T-helper 9 cell (primary cell): ENCODE measurements at places on chromosomes 2 and 18.

DNA sequence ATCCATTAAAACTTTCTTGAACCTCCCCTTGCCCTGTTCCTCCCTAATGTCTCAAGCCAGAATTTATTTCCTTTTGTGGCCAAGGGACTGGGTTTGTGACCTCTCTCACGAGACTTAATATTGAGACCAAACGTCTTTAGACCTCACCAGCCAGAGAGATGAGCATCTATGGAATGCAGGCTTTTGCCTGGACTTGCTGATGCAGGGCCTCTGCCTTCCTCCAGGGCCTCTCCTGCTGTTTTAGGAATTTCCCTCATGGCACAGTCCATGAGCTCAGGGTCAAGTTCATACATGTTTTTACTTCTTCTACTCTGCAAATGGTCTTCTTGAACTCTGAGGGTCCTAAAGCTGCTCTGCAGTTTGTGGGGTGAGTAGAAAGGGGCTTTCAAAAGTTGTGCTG, 22.3 kb downstream of the IL1B start:
- no peak for DNase-seq

GRCh38 chr2:141329964-141330363, 800.9 kb downstream of the LRP1B start:
- no peak for DNase-seq

GRCh38 chr2:97781981-97782380, 68.6 kb downstream of the ZAP70 start:
- DNase-seq: no peak

GRCh38 chr2:176614930-176615329, 345.7 kb downstream of the MTX2 start:
- DNase-seq: no peak

- DNase-seq: no peak
Observed at GRCh38 chr2:107428781-107429180, 397.9 kb upstream of the RGPD4 start.

DNA sequence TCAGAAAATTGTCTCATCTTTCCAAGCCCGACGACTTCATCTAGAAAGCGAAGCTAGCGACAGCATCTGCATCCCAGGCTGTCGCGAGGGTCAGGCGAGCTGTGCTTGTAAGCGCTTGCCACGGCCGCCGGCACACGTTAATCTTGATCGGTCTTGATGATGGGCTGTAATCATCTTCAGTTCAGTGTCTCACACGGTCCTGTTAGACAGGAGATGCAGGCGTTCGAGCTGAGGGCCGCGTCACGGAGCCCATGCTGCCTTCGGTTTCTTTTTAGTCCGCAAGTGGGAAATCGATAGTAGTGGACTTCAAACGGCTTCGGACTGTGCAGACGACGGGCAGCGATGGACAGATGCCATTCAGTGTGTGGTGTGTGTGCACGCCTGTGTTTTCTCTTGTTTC, 43.6 kb downstream of the ADI1 start:
- DNase-seq: no peak

DNA sequence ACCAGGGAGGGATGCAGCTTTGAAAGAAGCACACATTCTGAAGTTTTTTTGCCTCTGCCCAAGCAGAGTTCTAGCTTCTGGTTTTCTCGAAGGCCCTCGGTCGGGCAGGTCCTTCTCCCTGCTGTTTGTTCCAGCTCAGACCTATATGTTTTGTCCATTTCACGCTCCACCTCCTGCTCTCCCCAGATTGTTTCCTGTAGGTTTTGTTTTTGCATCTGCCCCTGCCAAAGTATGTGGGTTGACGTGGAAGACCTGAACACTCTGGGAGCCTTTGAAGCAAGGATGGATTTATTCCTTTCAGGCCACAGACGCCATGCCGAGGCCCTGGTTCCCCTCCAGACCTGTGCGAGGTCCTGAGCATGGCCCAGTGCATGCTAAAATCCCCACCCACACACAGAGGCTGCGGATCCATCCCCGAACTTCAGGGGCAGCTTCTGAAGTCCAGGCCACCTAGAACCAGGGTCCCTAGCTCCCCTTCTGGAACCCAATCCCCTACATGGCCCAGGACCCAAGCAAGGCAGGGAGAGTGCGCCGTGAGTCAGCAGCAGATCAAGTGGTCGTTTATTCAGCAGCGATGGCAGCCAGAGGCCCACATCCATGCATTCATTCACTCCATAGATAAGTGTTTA, 205.4 kb downstream of the KLHL29 start:
- DNase-seq: no peak

DNA sequence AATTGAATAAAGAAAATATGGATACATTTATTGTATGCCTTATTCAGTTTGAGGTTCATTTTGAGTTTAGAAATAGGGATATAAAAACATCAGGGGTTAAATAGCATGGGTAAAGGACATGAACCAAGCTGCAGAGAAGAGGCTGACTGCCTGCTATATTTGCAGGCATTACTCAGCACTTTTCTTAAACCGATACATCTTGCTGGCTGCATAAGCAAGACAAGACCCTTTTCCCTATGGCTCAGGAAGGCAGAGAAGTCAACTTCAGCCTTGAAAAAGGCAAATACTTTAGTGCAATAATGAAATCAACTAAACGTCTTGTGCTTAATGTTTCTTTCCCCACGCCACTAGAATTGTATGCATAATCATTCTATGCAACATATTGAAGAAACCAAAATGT, 36.4 kb downstream of the SCN1A start:
- DNase-seq: no peak

- DNase-seq: no peak
Observed at GRCh38 chr2:38113981-38114708, 38.2 kb upstream of the CYP1B1 start.

- DNase-seq: no peak
Observed at GRCh38 chr2:28906376-28906775, 11.9 kb downstream of the WDR43 start.

DNA sequence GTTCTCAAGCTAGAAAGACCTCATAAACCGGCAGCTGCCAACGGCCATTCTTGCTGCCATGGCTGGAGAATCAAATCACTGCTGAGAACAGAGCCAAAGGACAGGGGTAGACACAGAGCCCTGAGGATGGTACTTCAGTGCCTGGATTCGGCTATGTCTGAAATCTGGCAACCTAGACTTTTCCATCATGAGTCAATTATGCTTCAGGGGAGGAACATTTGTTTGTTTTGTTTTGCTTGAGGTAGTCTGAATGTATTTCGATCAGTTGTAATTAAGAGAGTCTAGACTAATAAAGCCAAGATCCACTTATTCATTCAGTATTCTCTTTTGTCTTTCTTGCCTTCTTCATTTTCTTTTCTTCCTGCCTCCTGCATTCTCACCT, 122.8 kb upstream of the SH3BP4 start:
- DNase-seq: no peak

- no peak for DNase-seq
Observed at GRCh38 chr2:161067846-161068350, 92.3 kb upstream of the TANK start.

- no peak for DNase-seq
Observed at GRCh38 chr2:174683392-174683759, 80.9 kb downstream of the CHRNA1 start.

DNA sequence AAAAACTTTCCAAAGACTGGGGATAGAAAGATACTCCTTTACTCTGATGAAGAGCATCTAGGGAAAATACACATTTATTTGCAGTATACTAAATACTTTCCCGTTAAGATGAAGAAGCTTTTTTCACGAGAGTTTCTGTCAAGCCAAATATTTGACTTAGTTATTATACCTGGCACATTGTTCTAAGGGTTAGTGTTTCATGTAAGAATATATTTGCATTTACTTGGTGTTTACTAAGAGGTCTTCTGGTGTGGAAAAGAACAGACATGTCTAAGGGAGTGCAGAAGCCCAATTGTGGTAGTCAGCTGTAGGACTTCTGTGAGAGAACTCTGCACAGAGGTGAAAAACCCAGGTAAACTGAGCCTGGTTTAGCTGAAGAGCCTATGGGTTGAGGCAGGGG, 457.6 kb upstream of the SOX11 start:
- no peak for DNase-seq

- no peak for DNase-seq
Observed at GRCh38 chr2:240881913-240882312, 13.3 kb downstream of the AGXT start.

GRCh38 chr2:187424146-187424545, 23.9 kb downstream of the CALCRL start:
- DNase-seq: no peak

DNA sequence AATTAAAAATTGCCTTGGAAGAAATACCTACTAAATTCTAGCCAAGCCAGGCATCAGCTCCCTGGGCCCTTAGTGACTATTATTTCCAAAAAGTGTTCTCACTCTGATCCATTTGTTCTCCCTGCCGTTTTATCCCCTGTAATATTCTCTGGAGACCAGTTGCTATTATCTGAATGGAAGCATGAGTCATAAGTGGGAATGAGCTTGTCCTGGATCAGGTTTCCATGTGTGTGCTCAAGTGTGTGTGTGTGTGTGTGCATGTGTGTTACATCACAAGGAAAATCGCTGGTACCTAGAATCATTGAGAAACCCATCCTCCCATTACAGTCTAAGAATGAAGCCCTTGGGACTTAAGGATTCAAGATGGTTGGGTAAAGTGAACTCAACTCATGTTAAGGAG, 130.3 kb upstream of the CXCR4 start:
- no peak for DNase-seq

DNA sequence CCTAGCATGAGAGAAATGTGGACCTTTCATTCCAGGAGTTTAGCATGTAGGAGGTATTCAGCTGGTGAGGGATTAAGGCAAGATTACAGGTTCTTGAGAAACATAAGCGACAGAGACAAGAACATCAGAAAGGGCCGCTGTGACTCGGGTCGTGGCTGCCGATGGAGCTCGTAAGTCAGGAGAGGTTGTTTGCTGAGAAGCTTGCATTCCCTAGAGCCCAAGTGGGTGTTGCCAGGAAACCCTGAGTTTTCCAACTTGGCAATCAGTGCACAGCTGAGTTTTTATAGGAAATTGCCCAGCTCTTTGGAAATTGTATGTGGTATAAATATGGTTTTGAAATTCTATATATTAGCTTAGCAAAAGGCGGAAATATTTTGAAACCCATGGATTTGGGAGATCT, 46.4 kb upstream of the CYP1B1 start:
- no peak for DNase-seq

GRCh38 chr2:1049691-1050090, 99.0 kb downstream of the SNTG2 start:
- DNase-seq: no peak

GRCh38 chr2:182666674-182667314, 49.3 kb upstream of the DNAJC10 start:
- DNase-seq: no peak
